GM20000 (cell line): ENCODE measurements at places on chromosomes 5 and 9.

DNA sequence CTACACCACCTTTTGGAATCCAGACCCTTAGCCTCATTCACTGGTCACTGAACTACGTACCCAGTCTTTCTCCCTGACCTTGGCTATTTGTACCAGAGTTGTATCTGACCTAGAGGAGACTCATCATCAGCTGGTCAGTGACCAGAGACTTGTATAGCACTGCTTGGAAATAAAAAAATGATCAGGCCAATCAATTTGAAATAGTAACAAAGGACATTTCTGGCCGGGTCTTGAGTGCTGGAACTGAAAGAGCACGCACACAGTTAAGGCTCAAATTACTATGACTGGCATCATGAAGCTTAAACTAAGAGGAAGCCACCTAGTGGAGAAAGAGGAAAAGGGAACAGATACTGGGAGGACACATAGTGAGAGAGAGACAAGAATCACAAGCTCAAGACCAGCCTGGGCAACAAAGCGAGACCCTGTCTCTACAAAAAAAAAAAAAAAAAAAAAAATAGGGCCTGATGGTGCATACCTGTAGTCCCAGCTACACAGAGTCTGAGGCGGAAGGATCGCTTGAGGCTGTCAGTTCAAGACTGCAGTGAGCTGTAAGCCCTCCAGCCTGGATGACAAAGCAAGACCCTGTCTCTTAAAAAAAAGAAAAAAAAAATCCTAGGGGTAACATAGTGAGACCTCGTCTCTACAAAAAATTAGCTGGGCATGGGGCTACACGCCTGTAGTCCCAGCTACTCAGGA, 12.8 kb upstream of the SRP19 start:
- DNase-seq = peak; percentile 52

DNA sequence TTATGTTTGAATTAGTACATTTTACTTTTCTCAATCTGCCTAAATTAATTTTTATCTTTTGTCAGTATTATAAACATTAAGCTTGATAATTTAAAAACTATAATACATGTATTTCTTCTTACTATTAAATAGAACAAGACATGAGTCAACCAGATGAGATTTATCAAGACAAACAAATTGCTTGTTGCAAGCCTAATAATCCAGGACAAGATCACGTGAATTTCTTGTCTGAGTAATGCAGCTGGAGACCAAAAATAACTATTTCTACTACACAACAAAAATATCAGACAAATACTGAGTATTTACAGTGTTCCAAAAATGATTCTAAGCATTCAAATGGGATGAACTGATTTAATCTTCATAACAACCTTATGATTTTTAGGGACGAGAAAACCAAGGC, 339.1 kb upstream of the PRR16 start:
- DNase-seq = no peak

GRCh38 chr5:116144103-116144502, 59.3 kb downstream of the COMMD10 start:
- DNase-seq = no peak

DNA sequence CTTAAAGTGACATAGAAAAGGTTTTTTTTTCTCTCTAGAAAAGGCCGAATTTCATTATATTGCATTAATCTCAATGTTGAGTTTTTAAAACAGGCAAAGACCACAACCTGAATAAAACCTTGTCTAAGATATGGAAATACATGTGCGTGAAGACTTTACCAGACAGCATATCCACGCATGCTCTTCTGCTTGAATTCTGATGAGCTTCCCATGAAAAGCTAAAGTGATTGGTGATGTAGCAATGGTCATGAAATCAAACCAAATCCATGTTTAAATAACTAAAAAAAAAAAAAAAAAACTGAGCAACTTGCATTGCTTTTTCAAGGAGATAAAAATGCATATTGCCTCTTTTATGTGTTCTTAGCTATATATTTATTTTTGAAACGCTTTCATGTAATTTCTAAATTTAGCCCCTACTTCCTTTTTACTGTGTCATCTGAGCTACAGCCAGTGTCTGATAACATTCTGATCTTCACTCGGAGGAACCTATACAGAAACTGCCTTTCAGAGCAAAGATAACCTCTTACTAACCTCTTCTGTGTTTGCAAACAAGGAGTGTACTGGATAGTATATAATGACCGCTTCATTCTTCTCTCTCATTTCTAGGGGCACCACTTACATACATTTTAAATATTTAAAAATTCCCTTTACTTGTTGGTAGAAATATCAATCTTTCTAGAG, 179.1 kb upstream of the GNA14 start:
- DNase-seq = peak; percentile 47

DNA sequence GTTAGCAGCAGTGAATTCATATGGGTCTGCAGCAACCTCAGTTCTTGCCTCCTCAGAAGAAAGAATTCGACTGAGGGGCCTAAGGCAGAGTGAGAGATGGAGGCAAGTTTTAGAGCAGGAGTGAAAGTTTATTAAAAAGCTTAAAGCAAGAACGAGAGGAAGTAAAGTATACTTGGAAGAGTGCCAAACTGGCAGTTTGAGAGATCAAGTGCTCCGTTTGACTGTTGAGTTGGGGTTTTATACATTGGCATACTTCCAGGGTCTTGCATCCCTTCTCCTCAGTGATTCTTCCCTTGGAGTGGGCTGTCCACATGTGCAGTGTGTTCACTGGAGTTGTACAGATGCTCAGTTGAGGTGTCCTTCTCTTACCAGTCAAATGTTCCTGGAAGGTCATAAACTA, 203.6 kb downstream of the SPATA31D1 start:
- DNase-seq = no peak

DNA sequence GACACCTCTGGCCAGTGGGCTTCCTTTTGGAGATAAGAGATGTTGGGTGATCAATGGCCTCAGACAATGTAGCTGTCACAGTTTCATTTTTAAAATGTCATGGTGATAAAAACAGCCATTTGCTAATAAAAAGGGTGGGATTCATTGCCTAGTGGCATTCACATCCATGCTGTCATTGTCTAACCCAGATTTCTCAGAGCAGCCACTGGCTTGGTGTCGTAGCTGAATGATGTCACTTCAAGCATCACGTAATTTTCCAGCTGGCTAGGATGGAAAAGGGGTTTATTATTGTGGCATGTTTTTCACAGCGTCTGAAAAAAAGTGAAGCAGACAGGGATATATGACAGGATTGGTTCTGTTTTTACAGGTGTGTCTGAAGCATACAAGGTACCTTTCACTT, 184.7 kb downstream of the AOPEP start:
- DNase-seq = no peak

- DNase-seq = no peak
These were observed 45.2 kb downstream of the SEMA5A start for GRCh38 chr5:9500625-9501024.

GRCh38 chr5:79800979-79801827, 111.6 kb downstream of the CMYA5 start:
- DNase-seq = no peak

DNA sequence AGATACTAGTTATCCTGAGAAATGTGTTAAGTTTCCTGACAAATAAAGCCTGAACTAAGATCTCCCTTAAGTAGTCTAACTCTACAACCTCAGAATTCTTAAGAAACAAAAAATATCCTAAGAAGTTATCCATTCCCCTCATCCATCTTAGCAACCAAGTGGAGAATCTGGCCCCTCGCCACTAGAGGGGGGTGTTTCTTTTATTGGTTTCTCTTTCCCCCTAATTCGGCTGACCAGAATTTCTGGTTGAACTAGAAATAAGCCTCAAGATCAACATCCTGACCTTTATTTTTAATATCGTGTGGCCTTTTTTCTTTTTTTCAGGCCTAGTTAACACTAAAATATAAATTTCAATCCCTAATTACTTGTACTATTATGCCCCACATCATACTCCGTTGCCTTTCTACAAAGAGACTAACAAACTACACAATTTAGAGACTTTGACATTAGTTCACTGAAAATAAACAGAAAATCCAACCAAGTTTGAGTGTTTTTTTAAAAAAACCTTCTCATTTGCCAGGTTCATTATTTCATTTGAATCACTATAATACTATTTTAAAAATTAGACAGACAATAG, 14.3 kb upstream of the NR4A3 start:
- DNase-seq = peak; percentile 73

DNA sequence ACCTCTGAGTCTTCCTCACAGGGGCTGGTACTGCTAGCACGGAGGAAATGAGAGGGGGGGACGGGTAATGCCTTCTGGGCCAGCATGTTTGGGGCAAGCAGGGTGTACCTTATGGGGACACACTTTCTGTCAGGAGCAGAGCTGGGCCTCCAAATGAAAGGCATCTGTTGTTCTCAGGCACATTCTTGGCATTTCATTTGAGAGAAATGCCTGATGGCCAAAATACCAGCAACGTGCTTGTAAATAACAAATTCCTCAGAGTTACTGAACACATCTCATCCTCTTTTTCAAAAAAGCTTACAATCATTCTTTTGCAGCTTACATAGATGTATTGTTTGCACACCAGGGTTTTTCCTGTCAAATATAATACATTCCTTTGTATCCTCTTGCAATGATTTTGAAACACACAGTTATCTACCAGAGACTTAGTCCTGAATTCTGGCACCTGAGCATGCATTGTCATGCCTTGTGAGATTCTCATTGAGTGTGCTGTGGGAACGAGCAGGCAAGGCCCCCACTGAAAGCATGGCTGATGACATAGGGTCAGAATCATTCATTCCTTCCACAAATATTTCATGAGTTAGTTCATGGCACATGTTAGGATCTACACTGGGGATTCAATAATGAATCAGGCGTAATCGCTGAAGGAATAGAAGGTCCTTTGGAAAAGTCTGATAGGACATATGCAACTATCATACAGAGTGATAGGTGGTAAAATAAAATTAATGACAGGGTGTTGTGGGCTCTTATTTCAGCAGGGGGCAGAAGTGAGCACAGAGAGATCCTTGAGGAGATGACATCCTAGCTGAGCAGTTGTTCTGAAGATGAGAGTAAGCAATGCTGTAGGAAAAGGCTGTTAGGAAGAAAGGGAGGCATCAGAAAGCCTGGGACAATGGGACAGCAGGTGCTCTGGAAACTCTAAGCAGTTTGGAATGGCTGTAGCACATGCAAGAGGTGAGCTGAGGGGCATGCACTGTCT, 260.9 kb upstream of the TUT7 start:
- no peak for DNase-seq

GRCh38 chr9:133429641-133430161, 7.5 kb downstream of the ADAMTS13 start:
- peak; percentile 85 for DNase-seq

GRCh38 chr5:173493846-173494245, 122.6 kb downstream of the BOD1 start:
- DNase-seq = no peak

DNA sequence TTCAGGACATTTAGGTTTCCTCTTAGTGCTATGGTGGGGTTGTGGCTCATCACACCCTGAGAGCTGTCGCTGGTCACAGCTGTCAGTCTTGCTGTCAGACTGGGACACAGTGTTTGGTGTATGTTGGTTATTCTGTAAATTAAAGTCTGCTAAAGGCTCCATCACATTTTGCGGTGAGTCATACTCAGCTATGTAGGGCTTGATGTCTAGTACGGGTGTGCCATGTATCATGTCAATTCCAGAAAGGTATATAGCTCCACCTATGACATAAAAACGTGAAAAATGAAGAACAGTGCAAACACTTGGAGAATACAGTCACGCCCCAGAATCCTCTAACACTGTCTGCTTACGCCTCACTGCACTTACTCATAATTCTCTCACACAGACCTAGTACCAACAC, 11.9 kb downstream of the TRMO start:
- no peak for DNase-seq

DNA sequence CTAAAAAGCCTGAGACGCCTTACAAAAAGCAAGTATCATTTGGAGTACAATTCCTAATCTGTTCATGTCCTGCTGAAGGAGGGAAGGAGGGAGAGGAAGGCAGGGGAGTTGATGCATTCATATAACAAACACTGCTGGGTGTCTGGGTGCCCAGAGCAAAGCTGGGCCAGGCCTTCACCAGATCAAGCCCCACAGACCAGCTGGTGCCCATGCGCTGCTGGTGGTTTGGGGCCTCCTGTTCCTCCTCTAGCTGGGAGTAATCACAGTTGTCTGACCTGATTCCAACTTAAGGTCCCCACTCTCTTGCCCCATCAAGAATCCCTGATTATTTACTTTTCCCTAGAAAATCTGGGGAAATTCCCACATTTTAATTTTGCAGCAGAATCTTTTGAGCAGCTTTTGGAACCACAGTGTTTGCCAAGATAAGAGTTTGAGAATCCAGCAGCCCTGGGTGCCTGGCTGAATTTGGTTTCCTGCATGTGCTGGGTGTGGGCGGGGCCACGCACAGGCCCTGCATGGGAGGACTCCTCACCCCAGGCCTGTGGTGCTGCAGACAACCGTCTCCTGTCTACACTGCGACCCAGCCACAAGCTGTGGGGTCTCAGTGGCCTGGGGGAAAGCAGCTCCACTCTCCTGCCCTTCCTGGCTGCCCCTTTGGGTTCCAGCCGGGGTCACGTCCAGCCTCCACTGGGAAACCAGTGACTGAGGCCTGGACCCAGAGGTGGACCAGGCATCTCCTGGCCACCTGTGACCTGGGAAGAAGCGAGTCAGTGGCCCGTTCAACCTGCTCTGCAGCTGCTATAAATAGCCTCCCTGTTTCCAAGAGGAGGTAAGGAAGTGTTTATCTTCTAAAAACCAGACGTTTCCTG, 47.5 kb downstream of the NEURL1B start:
- peak; percentile 74 for DNase-seq

DNA sequence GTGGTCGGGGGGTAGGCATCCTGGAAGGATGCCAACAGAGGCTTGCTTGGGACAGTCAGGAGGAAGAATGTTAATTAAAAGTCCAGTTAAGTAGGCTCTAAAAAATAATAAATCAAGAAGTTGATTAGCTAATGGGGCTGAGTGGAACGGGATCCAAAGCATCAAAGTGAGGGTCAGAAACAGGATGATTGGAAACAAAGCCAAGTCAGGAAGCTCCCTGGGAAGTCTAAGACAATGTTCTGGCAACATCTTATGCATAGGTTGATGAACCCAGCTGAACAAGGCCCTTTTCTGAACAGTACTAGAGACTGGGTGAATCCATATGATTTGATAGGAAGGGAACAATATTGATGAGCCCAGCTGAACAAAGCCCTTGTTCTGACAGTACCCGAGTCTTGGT, 50.2 kb upstream of the STARD4 start:
- no peak for DNase-seq

DNA sequence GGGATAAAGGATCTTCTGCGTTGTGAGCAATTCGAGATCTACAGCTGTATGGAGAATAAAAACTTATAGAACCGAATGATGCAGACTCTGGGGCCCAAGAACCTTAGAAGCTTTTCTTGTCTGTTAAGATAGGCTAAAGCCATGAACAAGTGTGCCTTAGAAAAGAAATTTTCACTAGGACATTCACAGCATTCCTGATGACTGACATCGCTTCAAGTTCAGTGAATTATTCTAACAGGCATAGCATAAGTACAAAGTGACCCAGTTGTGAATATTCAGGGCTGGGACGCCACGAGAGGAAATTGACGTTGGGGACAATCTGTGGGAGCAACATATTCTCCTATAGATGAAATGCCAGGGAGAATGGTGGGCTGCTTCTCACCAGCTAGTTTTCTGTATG, 32.0 kb upstream of the PANK3 start:
- no peak for DNase-seq

GRCh38 chr9:14270358-14271092, 43.4 kb downstream of the NFIB start:
- DNase-seq = no peak
